ENCODE measurements at places on chromosomes 16 and 17.

GRCh38 chr17:29469276-29469675 is 79.1 kb downstream of the TAOK1 start:
- DNase-seq: no peak

DNA sequence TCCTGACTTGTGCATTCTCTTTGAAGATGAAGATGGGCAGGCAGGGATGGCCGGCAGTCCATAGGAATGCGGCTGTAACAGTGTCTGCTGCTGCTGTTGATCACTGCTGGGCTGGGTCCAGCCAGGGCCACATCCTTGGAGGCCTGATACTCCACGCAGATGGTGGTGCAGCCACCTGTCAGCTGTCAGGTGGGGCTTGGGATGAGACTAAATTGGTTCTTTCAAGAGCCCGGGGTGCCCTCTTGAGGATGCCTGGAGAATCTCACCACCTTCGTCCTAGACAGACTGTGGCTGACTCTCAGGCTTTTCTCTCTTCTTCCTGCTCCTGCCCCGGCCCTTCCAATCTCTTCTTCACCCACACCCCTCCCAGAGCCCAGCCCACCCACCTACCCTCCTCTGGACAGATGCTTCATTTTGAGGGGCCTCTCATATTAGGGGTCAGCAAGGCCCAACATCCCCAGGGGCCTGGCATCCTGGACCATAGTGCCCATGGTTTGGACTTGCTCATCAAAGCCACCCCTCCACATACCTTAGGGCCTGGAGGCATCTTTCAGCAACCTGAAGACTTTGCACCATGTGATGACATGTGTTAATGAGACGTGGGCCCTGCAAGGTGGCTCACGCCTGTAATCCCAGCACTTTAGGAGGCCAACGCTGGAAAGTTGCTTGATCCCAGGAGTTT is 19.1 kb downstream of the OSBPL7 start:
- peak; percentile 76 for DNase-seq

GRCh38 chr17:64110379-64111152 is 19.4 kb downstream of the ERN1 start:
- no peak for DNase-seq

GRCh38 chr17:39716073-39716818 is 14.1 kb downstream of the MIEN1 start:
- no peak for DNase-seq

- no peak for DNase-seq
Measured at GRCh38 chr16:31430380-31431052, 2.4 kb upstream of the COX6A2 start.

Measured in ELR (cell line).